ENCODE measurements at places on chromosomes 5 and 9. TPM values are rescaled to one million over a fixed set of nuclear protein-coding genes. Genes with fewer than 3 reads are reported as not detected.

DNA sequence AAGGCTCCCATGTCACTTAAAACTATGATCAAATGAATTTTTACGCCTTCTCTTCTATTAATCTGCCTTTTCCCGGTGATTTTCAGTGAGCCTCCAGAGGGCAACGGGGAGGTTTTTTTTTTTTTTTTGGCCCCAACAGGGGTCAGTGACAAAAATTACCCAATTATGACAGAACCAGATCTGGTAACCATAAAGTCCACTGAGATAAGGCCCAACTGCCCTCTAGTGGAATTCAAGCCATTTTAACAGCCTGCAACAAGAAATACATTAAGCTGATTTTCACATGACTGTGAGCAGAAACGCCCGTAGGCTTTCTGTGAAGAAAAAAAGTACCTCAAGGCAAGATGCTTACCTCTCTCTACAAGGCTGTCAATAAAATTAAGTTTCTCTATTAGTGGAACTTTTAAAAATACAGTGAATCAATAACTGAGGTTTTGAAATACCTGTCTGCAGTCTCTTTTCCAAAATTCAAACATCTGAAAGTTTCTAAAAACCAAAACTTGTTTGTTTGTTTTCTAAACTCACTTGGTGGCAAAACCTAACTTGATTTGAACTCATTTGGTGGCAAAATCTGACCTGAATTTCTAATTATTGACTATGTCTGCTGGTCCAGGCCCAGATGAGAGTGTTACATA, 49.7 kb upstream of the FST start:
- no peak for DNase-seq

DNA sequence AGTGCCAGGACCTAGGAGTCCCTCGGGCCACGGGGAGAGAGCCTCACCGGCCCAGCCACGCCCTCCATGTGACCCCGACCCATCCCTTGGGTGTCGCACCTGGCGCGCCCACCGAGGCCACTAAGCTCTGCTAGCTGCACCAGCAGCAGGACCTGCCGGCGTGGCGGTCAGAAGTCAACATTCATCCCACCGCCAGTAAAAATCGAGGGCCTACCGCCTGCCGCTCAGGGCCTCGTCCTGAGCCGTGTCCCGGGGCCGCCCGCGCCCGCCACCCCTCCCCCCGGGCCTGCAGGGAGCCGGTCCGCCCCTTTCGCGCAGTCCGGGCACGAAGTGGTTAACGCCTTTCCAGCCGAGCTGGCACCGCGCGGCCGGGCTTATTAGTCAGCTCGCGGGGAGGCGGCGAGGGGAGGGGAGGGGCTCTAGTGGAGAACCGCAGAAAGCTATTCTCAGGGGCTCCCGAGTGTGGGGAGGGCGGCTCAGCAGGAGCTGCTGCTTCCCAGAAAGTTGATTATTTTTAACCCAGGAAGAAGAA, 124.4 kb downstream of the C9orf50 start:
- DNase-seq, result peak; percentile 91

The FAM219A gene
- 23.1 TPM for total RNA-seq

- no peak for DNase-seq
Measured at GRCh38 chr5:53983568-53984460, 326.6 kb downstream of the ARL15 start.

DNA sequence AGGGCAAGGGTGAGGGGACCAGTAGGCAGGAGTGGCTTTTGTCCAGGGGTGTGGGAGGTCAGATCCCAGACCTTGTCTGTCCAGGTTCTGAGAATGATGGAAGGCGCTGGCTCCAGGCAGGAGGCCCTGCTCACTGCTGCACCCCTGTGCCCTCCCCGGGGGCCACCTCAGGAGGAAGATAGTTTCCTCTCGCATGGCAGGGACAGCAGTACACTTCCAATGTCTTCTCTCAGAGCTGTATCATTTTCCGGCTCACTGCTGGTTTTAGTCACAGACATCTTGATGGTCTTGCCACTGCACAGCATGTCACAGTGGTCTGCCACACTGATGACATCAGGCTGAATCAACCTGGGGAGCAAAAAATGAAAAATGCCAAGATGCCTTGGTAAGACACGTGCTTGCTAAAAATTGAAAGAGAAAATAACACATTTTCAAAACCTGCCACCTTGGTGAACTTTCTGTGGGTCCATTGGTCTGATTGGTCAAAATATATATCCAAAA, 3.3 kb upstream of the SLC6A3 start:
- no peak for DNase-seq

The KCNV2 gene
- total RNA-seq, result not detected

DNA sequence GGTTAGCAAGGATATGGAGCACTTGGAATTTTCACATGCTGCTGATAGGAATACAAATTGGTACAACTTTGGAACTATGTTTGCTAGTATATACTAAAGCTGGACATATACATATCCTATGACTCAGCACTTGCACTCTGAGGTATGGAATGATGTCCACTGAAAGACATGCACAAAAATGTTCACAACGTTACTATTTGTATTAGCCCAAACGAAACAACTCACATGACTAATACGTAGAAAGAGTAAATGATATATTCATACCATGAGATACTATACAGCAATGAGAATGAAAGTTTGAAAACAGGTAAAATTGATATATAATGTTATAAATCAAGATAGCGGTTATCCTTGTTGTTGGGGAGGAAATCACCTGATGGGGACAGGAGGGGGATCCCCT, 45.5 kb upstream of the CDC42SE2 start:
- DNase-seq, result no peak

- no peak for DNase-seq
Measured at GRCh38 chr5:134451225-134451935, 39.7 kb upstream of the CDKN2AIPNL start.

The TERT gene
- total RNA-seq, result not detected

- no peak for DNase-seq
Measured at GRCh38 chr9:120410925-120411501, 169.0 kb downstream of the CDK5RAP2 start.

DNA sequence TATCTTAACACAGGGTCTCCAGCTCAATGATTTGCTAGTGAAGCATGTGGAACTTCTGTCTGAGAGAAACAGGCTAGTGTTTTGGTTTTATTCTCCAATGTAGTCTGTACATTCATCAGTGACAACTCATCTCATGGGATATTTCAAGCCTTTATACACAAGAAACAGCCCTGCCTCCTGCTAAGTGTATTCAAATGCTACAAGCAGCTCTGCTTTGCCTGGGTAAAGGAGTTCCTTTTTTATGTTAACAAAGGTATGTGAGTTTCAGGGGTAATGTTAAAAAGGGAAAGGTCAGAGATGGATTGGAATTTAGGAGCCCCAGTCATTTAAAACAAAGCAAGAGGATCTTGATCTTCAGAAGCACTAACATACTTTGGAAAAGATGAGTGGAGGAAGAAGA, 498.7 kb downstream of the ISL1 start:
- no peak for DNase-seq

The FAM78A gene
- total RNA-seq, result 1.7 TPM

DNA sequence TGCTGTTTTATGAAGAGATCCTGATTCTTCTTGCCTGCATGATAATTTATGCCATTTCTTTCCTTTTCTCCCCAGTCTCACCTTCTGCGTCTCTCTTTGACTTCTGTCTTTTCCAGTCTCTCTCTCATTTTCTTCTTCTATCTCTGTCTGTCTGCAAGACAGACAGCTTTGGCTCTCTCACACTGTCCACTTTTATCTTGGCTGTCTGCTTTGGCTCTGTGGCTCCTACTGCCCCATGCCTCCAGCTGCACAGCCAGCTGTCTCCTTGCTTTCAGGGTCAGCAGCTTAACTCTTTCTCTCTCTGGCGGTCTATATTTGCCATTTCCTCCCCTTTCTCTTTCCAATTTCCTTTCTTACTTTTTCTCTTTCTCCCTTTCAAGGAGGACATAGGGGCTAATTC, 971.1 kb upstream of the COX7C start:
- no peak for DNase-seq

DNA sequence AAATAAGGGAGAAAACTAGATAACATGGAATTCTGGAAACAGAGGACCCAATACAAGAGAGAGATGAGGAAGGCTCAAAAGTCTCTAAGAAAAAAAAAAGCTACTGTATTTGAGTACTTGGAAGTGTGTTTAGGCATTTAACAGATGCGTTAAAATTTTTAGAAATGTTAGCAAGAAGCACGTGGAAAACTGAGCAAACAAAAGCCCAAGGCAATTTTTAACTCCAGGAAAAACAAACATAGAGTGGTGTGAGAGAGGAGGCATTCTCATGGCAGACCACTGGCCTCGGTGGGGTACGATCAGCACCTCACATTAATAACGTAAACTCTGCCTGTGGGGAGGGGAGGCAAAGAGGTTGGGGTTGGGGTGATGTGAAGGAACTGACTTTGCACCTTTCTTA, 321.4 kb downstream of the GADD45G start:
- DNase-seq, result no peak

- DNase-seq, result no peak
Measured at GRCh38 chr5:10690460-10691440, 70.3 kb downstream of the DAP start.

DNA sequence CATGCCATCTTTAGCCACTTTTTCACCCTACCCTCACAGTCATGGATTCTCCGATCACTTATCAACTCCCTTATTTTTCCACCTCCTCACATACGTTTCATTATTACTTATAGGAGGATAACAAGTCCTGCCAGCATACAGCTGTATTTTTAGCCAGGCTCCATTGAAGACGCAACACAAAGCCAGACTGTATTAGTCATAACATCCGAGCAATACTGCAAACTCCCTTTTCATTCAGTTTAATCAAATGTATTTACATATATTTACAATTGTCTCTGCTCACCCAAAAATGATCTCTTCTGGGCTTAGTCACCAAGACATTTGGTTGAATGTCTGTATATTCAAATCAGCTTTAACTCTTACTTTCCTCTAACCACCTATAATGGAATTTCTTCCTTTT, 126.4 kb upstream of the PRLR start:
- DNase-seq, result no peak

The LCN12 gene
- not detected for total RNA-seq

DNA sequence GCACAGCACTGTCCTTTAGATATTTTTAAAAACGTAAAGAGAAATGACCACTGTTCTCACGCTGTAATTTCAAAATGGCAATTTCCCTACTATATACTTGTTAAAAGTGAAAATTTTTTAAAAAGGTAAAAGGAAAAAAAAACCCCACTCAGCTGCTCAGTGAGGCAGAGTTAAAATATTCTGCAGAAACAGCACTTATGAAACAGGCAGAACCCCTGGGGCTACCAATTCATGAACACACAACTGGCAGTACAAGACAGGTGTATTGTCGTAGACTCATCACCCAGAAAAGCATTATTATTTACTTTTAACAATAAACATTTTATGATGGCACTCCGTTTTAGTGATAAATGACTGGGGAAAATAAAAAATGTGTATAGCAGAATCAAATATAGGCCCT, 1.5 kb upstream of the RASGRF2 start:
- DNase-seq, result no peak

The CNTFR gene
- 14.0 TPM for total RNA-seq

- no peak for DNase-seq
Measured at GRCh38 chr5:33035851-33036527, 324.9 kb downstream of the NPR3 start.

The WDR31 gene
- total RNA-seq, result 1.7 TPM

GRCh38 chr5:38060354-38060753, 198.0 kb upstream of the EGFLAM start:
- DNase-seq, result no peak

DNA sequence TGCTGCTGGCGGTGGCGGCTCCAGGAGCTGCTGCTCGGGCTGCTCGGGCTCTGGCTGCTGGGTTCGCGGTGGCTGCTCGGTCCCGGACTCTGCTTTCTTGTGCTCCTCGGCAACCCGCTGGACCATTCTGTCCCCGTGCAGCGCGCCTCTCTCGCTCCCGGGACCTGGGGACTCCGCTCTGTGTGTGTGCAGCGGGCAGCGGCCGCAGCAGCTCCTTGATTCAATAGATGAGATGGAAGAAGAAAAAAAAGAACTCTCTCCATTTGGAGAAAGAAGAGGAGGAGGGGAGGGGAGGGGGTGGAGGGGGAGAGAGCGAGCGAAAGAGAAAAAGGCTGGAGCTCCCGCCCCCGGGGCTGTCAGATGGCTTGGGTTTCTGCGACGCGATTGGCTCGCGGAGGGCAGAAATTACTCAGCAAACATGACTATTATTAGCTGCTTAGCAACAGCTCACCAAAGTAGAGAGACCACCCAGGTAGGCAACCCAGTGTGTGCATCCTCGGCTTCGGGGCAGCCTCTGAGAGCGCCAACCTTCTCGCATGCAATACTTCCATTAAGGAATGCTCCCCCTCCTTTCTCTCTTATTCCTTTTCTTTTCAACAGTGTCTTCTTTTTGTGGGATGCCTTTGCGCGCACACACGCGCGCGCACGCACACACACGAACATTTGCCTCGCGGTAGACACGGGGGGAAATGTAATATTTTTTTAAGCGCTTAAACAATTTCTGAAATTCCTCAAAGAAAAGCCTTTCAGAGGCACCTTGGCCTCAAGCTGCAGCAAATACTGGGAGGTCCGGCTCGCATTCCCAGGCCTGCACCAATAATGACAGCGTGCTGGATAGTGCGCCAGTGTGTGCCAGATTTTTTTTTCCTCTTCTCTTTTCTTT, 7.6 kb downstream of the PTCH1 start:
- peak; percentile 86 for DNase-seq

DNA sequence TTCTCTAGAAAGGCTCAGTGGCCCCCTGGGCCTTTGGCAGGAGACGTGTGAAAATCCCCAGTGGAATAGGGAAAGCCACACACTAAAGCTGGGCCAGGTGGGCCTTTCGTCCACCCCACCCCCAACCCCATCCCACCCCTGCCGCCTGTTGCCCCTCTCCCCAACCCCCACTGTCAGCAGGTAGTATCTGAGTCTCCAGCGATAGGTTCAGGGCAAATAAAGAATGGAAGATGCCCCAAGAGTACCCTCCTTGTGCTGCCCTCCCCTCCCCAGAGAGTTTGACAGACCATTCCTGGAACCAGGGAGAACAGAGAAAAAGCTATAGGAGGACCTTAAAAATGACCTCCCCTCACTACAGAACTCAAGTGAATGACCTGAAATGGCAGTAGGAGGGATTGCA, 36.7 kb upstream of the UBE2D2 start:
- DNase-seq, result no peak

GRCh38 chr5:159514229-159514810, 184.0 kb upstream of the IL12B start:
- DNase-seq, result no peak

GRCh38 chr5:83993803-83994202, 273.1 kb upstream of the HAPLN1 start:
- DNase-seq, result no peak

The ADAMTS2 gene
- 0.78 TPM for total RNA-seq

DNA sequence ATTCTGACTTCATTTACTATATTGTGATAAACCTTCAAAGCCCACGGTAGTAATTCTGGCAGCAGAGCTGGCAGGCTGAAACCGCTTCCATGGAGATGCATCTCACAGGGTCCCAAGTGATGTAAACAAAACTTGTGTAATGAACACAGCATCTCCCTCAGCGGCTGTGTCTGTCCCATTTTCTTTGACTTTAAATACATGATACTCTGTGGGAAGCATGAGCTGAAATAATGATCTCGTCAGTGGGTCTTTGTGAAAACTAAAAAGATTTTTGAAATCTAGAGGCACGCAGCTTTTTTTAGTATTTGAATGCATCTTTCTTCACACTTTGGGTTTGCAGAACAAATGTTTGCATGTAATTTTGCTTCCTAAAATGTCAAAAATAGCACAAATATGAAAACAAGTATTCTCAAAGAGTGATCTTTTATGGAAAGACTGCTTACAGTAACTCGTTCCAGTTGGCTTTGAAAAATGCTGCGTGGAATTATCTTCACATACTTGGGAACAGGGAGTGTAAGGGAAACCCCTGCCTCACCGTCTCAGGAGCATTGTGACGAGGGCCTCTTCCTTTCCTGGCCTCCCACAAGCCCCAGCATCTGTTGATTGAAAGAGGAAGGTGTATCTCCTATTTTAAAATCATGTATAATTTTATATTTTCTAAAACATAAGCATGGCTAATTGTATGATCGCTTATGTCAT, 18.1 kb upstream of the LPCAT1 start:
- no peak for DNase-seq

The TRIM36 gene
- total RNA-seq, result 98.4 TPM

All from occipital lobe (tissue), 3 donors.